MCF 10A (cell line): ENCODE measurements at places on chromosomes 7 and 10.

- no peak for DNase-seq
Measured at GRCh38 chr10:99406149-99406548, 24.3 kb downstream of the GOT1 start.

GRCh38 chr10:113020838-113021237, 70.8 kb downstream of the TCF7L2 start:
- no peak for DNase-seq

DNA sequence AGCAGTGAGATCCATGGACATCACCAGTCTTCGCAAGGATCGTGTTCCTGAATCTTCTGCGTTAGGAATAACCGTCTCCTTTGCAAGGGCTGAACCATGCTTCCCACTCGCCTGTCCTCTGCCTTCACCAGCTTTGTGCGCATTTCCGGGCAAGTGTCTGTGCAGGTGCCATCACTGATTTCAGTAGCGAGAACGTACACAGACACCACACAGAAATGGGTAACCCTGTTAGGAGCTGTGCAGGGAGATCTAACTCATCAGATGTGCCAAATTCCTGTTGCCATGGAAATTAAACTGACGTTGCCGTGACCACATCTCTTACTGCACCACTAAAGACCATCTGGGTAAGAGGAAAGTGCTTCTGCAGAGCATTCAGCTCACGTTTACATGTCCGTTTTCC, 146.3 kb downstream of the DIP2C start:
- DNase-seq, result no peak

- DNase-seq, result no peak
Measured at GRCh38 chr7:141483044-141483443, 68.2 kb upstream of the AGK start.

- DNase-seq, result no peak
Measured at GRCh38 chr7:4819560-4820404, 42.0 kb downstream of the PAPOLB start.

- DNase-seq, result no peak
Measured at GRCh38 chr7:150852371-150852905, at the start of gene AOC1. TSS of gene AOC1 (plus strand) at chr7:150852517. CDS start at chr7:150856471, 3,954 bp downstream.

DNA sequence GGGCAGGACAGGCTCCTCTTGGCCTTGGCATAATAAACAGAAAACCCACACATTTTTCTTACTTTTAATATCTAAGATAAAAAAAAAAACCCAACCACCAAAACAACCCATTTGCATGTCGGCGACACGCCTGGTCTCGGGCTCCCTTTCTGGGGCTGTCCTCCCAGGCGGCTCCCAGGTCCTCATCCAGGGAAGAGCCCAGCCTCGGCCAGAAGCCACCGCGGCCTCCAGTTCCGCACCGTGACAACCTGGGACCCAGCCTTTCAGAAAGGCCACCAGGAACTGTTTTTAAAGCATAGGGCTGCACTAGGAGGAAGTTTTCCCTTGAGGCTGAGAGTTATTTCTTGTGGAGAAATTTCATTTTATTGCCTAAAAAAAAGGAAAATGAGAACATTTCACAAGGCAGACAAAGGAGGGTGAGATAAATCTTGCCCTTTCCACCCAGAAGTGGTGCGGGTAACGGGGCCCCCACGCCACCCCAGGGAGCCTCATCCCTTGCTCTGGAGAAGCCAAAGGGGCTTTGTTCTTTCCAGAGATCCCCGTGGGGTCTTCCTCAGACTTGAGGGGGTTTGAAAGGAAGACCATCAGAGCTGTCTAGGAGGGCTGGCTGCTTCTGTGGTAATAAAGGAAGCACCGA, 39.2 kb upstream of the MKRN1 start:
- no peak for DNase-seq

DNA sequence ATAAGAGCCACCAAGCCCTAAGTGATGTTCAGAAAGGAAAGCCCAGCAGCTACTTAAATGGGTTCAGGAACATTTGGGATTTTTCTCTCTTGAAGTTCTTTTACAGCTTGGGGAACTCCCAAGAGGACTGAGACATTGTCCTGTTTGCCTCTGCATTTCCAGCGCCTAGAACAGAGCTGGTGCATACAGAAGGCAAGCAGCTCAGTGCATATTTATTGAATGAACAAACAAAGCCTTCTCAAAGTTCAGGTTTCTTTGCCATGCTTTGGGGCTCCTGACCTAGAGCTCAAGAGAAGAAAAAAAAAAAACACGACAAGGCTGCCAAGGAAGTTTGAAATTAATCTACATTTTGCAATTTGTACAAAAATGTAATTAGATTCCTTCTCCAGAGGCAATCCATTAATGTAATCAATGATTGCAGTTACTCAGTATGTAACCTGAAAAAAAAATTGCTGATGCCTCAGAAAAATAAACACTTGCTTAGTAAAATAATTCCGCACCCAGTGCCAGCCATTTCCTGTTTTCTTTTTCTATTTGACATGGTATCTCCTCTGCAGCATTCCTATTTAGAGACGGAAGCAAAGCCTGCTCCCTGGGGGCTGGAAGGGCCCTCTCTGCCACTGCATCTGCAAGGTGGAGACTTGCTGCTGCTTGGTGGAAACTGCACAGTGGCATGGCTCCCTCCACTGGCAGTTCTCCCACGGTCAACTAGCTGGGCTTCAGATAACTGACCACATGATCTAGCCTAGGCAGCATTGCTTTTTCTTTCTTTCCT, 157.3 kb downstream of the TMEM178B start:
- DNase-seq, result peak; percentile 32

DNA sequence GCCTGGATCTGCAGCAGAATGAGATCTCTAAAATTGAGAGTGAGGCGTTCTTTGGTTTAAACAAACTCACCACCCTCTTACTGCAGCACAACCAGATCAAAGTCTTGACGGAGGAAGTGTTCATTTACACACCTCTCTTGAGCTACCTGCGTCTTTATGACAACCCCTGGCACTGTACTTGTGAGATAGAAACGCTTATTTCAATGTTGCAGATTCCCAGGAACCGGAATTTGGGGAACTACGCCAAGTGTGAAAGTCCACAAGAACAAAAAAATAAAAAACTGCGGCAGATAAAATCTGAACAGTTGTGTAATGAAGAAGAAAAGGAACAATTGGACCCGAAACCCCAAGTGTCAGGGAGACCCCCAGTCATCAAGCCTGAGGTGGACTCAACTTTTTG, 21.4 kb downstream of the LRRC17 start:
- DNase-seq, result no peak

- DNase-seq, result no peak
Measured at GRCh38 chr7:141715018-141715417, 6.9 kb downstream of the WEE2 start.

DNA sequence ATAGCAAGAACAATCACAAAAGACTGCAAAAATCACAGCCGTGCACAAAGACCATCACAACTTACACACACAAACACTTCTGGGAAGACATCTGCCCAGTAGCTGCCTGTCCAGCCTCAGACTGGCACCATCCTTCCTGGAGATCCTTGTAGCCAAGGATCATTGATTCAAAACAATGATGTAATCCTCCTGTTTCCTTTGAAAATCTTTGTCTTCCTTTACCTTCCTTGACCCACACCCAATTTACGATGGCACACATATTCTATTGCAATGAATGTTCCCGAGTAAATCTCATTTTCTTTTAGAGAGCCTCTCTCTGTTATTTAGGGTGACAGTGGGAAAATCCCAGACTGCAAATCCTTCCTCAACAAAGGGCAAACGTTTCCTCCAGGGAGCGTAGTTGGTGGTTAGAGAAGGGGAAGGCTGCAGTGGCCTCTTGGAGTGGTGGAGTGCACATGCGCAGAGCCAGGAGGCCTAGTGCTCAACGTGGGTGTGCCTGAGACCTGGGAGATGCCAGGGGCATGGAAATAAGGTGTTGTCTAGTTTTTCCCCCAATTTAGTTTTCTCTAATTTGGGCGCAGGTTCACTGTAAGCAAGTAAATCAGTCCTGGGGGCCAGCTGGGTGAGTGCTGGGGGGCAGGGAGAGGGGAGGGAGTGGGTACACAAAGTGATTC, 3.1 kb upstream of the INPP5A start:
- DNase-seq, result no peak

DNA sequence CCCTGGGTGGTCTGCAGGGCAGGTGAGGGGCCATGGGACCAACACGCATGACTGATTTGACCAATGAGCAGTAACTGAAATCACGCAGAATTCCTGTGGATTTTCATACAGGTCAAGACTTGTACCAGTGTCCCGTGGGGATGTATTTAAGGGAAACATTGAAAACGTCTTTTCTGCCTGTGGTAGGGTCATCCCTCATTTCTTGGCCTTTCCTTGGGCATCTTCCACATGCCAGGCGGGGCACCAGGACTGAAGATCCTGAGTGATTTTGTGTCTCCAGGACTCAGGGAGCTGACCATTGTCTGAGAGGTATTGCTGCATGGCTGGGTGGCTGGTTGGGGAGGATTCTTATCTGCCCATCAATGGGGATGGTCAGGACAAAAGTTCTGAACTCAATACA, 289.0 kb downstream of the GLRX3 start:
- DNase-seq, result no peak

GRCh38 chr10:58275261-58275660, 6.3 kb downstream of the CISD1 start:
- no peak for DNase-seq

GRCh38 chr10:115814542-115814941, 458.5 kb downstream of the GFRA1 start:
- no peak for DNase-seq
